ENCODE measurements at places on chromosomes 11 and 22. TPM values are rescaled to one million over a fixed set of nuclear protein-coding genes. Genes with fewer than 3 reads are reported as not detected.

Gene SSRP1
- 57.3 TPM for total RNA-seq

Gene MS4A4E
- 2.1 TPM for total RNA-seq

Gene NCR3LG1
- total RNA-seq = 4.3 TPM

GRCh38 chr11:17150521-17150920 lies 57.3 kb downstream of the PIK3C2A start:
- no peak for DNase-seq
- no peak overlapping the region for H3K27ac ChIP-seq
- H3K27me3 ChIP-seq = no peaks in the 10 kb centered on the region

- H3K4me1 ChIP-seq = peaks cover 6% of the 10 kb centered on the region
- DNase-seq = no peak
- H3K4me3 ChIP-seq = no peak overlapping the region
- H3K27ac ChIP-seq = no peak overlapping the region
Measured at GRCh38 chr22:37080838-37081237, 28.7 kb downstream of the TMPRSS6 start.

- no peaks in the 10 kb centered on the region for H3K27me3 ChIP-seq
- no peaks in the 10 kb centered on the region for H3K4me1 ChIP-seq
- no peaks in the 10 kb centered on the region for H3K36me3 ChIP-seq
Measured at GRCh38 chr11:20025332-20025840, 134.9 kb downstream of the DBX1 start.

Measured in left lung (tissue), 14 donors.